ENCODE measurements at places on chromosomes 1 and 21.

GRCh38 chr1:99566290-99567021, 79.5 kb upstream of the PALMD start:
- no peak for DNase-seq

GRCh38 chr21:18387994-18388393, 15.6 kb downstream of the TMPRSS15 start:
- DNase-seq: no peak

DNA sequence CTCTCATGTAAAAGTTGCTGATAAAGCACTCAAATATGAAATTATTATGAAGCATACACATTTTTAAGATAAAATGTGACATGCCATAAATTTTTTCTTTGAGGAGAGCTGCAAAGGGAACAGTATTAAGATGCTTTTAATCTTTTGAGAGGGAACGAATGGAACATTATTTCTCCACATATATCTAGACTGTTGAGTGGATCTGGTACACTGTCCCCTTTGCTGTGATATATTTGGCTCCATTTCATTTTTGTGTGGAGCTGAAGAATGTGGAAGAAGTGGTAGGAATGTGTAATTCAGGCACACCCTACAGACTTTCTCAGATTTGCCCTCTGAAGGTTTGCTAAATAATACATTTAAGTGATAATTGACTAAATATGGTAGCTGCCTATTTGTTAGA, 31.7 kb downstream of the PGM1 start:
- no peak for DNase-seq

- no peak for DNase-seq
Observed at GRCh38 chr1:233356705-233356987, 29.1 kb downstream of the MAP3K21 start.

GRCh38 chr1:169085911-169086310, 20.6 kb upstream of the ATP1B1 start:
- no peak for DNase-seq

DNA sequence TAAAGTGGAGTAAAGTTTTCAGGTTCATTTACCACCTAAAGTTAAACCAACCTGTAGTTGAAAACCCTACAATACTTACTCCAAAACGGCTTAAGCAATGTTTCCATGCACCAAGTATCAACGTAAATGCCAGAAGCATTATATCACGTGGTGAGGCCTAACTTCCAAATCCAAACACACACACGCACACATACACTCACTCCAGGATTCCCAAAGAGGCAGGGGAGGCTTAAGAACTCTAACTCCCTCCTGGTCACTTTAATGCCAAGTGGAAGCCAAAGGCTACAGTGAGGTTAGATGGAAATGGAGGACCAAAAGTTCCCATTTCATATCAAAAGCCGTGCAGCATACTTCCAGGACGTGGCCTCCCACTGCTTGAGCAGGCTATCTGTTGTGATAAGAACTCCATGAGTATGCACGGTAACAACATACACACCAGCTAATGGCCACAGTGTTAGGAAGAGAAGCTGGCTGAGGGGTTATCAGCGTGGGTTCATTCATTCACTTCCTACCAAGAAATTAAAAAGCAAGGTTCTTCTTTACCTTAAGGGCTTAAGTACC, 224.1 kb downstream of the SLC45A1 start:
- no peak for DNase-seq

Measured in stimulated activated CD8-positive, alpha-beta memory T cell treated with anti-CD3 and anti-CD28 coated beads, Interleukin-4, amount 100 ng/mL, for 24 hours (primary cell).